ENCODE measurements at places on chromosomes 6 and 20.
A peak's percentile ranks its signal among the peaks of the same experiment; 100 is the strongest.

DNA sequence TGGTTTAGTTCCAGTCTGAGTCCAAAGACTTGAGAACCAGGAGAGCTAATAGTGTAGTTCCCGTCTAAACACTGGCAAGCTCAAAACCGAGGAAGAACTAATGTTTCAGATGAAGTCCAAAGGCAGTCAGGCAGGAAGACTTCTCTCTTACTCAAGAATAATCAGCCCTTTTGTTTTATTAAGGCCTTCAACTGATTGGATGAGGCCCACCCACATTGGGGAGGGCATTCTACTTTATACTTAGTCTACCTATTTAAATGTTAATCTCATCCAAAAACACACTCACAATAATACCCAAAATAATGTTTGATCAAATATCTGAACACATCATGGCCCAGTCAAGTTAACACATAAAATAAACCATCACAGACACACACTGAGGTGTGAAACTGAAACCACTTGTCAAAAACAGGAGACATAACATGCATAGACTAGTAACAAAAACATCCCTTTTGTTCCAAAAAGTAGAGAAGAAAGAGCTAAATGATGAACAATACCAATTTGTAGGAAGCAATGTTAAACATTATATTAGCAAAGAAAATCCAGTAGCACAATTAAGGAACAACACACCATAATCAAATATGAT is 50.2 kb upstream of the SENP6 start:
- no peak for DNase-seq

GRCh38 chr6:34745277-34746103 is 11.8 kb upstream of the SNRPC start:
- no peak for DNase-seq

GRCh38 chr6:72691249-72691648 is 69.4 kb downstream of the KCNQ5 start:
- no peak for DNase-seq

DNA sequence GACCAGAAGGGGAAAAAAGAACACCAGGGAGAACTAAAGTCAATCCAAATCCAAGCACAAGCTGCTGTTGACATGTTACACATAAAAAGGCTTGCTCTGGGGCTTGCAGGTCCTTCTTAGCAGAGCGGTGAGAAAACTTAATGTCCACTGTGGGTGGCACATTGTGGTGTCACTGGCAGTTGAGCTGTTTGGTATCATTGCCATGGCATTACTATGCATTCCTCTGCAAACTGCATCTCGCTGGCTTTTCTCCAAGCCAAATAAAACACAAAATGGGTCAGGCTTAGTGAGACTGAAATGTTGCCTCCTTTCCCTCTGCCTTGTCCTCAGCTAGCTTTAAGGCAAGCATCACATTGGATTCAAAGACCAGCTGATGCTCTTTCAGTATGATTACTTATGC is 40.9 kb downstream of the LY86 start:
- no peak for DNase-seq

- DNase-seq, result no peak
These were observed 4.5 kb upstream of the FOXO3 start for GRCh38 chr6:108556250-108556649.

GRCh38 chr6:90286884-90287488 is 9.7 kb downstream of the BACH2 start:
- peak; percentile 31 for DNase-seq

GRCh38 chr6:32604434-32604877 is 14.8 kb upstream of the HLA-DRB1 start:
- DNase-seq, result no peak

DNA sequence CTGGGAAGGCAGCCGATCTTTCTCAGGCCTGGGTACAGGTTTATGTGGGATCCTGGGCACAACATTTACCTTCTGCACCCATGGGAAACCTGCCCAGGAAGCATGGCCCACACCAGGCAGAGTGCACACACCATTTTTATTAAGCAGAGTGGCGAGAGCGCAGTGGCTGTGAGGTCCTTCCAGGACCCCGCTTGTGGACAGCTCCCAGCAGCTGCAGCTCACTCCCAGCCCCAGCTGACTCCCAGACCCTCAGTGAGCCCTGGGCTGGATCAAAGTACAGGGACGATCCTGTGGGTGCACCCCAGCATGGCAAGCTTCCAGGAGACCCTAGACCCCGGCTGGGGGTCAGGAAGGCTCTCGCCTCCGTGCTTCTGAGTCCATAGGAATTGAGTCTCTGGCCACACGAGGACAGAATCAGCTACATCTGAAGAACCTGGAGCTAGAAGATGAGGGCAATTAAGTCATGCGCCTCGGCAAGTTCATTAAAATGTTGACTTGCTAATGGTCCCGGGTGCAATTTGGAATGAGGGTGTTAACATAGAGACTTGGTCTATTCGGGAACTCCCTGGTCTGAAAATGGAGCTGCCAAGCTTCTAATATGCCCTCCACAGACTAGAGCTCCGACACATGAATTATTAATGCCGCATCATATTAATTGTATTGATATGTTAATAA is 65.4 kb upstream of the SLCO4A1 start:
- no peak for DNase-seq

DNA sequence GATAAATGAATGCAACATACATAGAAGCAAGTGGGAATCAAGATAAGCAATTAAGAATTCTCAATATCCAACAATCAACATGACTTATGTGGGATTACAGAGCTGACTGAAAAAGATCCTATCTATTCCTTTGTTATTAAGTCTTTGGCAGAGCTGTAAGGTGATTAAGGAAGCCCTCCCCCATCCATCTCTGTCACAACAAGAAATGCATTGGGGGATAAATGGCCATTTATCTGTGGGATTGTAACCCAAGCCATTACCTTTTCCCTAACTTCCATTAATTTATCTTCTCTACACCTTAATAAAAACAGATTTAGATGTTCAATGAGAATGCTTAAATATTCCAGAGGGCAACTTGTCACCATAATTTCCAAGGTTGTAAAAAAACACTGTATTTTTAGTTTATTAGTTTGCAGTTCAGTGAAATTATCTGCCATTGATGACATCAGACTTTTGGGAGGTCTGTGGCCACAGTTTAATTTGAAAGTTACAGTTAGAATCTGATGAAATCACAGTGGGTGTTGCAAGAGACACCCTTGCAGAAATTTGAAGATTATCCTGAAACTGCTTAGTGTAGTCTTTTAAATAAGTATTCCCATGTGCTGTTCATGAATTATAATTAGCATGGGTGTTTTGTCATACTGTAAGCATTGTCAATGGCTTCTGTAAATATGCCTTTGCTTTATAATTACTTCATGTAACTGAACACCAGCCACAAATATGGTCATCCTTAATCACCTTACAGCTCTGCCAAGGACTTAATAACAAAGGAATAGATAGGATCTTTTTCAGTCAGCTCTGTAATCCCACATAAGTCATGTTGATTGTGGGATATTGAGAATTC is 49.4 kb upstream of the FYN start:
- no peak for DNase-seq

- no peak for DNase-seq
These were observed 25.0 kb upstream of the TBC1D22B start for GRCh38 chr6:37232430-37233017.

DNA sequence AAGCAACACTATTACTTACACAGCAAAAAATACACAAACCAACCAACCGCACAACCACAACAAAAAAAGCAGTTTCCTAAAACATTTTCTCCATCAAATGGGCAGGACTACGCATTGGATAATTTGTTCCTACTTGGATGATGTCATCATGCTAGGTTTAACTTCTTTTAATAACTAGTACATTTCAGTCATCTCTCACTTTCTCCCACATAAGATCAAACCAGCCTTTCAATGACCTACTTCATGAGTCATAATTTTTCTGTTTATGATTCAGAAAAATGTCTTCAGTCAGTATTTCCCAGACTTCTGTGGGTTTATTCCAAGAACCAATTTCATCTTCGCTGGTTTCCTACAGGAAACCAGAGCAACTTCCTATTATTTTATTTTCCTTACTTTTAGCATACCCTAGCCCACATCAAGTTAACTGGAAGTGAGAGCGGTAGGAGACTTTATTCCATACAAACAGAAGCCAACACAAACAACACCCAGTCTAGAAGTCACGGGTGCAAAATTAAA is 134.2 kb downstream of the GMDS start:
- no peak for DNase-seq

DNA sequence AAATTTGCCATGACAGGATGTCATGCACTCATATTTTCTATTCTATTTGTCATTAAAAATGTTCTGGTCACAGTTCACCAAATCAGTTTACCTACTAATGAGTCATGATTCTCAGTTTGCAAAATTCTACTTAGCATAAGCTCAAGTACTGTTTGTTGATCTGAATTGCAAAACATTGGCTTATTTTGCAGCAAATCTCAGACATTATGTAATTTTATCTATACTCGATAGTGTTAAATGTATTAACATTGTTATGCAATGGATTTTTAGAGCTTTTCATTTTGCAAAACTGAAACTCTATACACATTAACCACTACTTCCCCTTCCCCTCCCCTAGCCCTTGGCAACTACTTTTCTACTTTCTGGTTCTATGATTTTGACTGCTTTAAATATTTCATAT is 213.8 kb upstream of the ZFP64 start:
- DNase-seq, result no peak

- no peak for DNase-seq
These were observed 23.3 kb downstream of the PLCG1 start for GRCh38 chr20:41160686-41161085.

GRCh38 chr6:95877480-95877879 is 138.3 kb upstream of the FUT9 start:
- DNase-seq, result no peak

GRCh38 chr6:3077430-3077829 is 9.1 kb downstream of the RIPK1 start:
- no peak for DNase-seq

GRCh38 chr20:39503902-39504709 is 542.0 kb downstream of the DHX35 start:
- DNase-seq, result no peak

- DNase-seq, result no peak
These were observed 31.8 kb upstream of the GMPR start for GRCh38 chr6:16206595-16207037.

GRCh38 chr6:131762984-131763383 is 44.8 kb upstream of the ENPP1 start:
- DNase-seq, result no peak

DNA sequence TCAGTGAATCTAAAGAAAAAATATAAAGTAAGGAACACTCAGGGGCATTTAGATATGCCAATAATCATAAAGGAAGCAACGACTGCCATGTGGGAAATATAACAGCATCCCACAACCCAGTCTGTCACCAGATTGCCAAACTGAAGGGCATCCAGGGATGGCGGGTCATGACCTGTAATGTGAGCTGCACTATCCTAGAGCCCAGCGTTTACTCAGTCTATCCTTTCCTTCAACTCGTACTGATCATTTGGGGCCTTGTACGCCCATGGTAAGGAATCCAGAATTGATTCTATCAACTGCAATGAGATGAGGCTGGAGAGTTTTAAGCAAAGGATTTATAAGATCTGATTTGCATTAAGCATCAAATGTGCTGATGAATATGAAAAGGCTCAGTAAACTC is 5.3 kb downstream of the TRPC4AP start:
- DNase-seq, result no peak

DNA sequence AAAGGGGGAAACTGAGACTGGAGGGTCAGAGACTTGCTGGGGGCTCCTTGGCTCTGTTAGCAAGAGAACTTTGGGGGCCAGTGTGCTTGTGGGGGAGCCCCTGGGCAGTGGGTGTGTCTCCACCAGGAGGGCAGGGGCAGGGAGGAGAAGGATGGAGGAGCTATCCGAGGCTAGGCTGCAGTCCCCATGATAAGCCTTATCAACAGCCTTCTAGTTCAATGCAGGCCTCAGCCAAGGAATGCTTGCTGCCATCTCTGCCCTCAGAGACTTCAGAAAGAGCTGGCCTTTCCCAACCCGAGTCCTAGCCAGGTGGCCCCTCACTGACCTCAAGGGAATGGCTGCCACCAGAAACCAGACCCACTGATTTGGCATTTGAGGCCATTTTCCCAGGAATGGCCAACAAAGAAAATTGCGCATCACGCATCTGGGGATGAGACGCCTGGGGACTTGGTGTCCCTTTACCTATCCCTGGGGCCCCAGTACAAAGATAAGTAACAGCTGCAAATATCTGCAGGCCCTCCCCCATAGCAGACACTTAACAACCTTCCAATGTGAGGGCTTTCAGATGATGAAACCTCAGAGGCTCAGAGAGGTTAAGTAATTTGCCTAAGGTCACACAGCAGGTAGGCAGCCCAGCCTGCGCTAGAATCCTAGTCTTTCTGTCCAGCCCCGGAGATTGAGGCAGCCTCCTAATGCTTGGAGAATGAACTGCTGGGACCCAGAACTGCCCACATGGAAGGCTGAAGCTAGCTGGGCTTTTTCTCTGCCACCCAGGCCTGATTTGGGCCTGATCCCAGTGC is 4.9 kb downstream of the TGM2 start:
- DNase-seq, result no peak

- DNase-seq, result no peak
These were observed 66.4 kb upstream of the THBS2 start for GRCh38 chr6:169320013-169320412.

DNA sequence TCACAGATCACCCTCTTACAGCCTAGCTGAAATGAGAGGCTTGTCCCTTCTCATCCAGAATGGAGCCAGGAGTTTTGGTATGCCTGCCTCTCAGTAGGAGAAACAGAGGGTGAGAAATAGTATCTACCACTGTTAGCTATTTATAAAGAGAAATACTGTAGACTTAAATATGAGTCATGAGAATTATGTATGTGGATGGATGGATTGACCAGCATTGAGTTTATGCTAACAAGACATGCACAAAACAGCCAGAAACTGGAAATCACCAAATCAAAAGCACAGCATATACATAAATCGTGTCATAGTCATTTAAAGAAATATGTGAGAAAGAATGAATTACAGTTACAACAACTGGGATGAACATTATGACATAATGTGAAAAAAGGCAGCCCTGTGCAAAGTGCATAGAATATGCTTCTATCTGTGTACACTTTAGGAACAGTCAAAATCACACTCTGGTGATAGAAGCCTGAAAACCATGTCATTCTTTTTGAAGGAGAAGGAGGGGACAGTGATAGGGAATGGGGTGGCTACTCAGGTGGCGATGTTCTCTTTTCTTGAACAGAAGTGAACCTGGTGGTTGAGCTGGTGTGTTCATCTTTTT is 79.8 kb upstream of the KIF25 start:
- no peak for DNase-seq

GRCh38 chr20:35637276-35637675 is 21.6 kb downstream of the SPAG4 start:
- DNase-seq, result no peak

- no peak for DNase-seq
These were observed 253.0 kb downstream of the FARS2 start for GRCh38 chr6:5514353-5514752.

All from activated T-helper 1 cell treated with anti-CD3 and anti-CD28 coated beads, Interleukin-2, amount 50 U/mL, for 16 hours (primary cell).